Activated naive CD8-positive, alpha-beta T cell treated with anti-CD3 and anti-CD28 coated beads, Interleukin-2, amount 50 U/mL, for 24 hours (primary cell): ENCODE measurements at places on chromosomes 2 and 18.
A peak's percentile ranks its signal among the peaks of the same experiment; 100 is the strongest.

DNA sequence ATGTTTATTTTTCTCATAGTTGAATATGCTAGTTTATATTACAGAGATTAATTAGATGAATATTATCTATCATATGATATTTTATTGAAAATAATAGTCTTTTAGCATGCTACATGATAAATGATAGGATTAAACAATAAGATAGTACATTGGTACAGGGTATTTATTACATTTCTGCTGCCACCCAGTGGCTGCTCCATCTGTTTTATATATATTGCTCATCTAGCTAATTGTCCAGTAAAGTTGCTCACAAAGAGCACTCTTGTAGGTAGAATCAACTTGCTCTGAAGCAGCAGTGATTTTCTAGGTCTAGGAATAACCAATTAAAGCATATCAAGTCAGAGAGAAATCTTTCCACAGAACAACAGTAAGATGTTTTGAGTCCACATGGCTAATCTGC, 183.3 kb downstream of the ASXL3 start:
- DNase-seq, result no peak

GRCh38 chr2:102064679-102065674, 73.2 kb downstream of the IL1R2 start:
- no peak for DNase-seq

DNA sequence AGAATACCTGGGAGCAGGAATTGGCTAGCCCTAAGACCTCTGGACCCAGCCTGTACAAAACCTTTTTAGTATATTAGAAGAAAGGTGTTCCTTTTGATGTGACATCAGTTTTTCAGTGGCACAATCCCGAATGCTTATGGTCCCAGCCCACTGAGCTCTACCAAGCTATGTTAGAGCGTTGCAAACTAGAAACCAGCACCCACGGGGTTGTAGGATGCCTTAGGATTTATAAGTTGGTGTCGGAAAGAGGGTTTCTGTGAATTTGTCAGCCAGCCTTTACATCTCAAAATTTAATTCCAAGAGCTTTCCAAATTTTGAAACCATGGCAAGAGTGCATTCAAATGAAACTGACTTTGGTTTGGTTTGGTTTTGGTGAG, 499 bp upstream of the LMAN1 start:
- DNase-seq, result no peak

GRCh38 chr2:211468877-211469663, 912.7 kb downstream of the CPS1 start:
- DNase-seq, result no peak

DNA sequence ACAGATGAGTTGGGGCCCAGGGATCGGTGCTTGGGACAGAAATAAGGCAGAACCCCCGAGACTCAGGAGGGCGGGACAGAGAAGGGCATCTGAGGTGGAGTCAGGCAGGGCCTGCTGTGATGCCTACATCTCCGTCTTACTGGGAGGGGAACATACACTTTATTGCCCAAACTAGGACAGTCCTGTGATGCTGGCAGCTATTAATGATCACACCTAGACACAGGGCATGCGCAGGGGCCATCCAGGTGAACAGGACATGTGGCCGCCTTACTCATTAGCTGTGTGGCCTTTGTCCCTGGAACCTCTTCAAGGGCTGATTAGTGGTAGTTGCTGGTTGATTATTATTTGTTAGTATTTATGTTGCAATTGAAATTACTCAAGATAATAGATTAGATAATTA, 33.2 kb downstream of the MLPH start:
- no peak for DNase-seq

- DNase-seq, result no peak
These were observed 298.0 kb upstream of the GALNT5 start for GRCh38 chr2:156959481-156959880.

DNA sequence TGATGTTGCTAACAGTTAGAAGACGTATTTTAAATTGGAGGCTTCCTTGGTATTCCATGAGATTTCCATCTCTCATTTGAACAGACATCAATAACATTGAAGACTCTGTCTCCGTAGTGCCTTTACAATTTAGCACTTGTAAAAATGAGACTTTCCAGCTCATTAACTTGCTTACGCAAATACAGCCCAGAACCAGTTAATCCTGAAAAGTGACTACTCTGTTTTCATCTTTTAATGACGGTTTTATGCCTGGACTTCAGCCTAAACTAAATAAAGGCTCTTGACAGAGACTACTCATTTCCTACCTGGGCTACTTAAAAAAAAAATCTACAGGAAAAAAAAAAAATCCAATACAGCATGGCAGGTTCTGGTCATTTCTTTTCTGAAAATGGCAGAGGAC, 148.6 kb downstream of the LRATD1 start:
- no peak for DNase-seq

DNA sequence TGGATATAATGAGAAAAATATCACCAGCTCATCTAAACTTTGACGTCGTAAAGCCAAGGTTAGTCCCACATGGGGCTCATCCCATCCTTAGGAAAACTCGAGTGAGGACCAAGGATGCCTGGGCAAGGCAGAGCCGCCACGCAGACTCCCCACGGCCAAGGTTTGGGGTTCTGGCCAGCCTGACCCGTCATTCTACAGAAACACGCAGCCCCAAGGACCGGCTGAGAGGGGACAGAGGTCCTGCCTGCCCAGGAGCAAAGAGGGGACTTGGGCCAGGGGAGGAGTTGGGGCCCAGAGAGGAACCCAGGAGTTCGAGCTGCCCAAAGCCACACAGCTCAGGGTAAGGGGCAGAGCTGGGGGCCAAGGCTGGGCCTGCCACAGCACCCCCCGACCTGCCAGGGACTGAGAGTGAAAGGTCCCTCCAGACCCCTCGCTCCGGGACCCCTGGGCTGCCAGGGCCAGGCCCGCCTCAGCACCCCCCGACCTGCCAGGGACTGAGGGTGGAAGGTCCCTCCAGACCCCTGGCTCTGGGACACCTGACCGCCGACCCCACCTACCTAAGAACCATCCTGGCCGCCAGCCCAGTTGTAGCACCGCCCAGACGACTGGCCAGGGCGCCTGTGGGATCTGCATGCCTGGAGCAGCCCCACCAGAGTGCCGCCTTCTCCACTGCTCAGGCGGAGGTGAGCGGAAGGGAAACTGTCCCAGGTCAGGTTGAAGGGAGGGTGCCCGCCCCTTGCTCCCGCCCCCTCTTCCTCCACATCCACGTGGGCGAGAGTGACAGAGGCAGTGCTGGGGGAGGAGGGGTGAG, at the start of gene PDCD1:
Gene PDCD1, minus strand, starts transcription at position 689 of the 811 bp plus-strand sequence. Its CDS starts 56 bp downstream, at position 633.
- peak; percentile 77 for DNase-seq

DNA sequence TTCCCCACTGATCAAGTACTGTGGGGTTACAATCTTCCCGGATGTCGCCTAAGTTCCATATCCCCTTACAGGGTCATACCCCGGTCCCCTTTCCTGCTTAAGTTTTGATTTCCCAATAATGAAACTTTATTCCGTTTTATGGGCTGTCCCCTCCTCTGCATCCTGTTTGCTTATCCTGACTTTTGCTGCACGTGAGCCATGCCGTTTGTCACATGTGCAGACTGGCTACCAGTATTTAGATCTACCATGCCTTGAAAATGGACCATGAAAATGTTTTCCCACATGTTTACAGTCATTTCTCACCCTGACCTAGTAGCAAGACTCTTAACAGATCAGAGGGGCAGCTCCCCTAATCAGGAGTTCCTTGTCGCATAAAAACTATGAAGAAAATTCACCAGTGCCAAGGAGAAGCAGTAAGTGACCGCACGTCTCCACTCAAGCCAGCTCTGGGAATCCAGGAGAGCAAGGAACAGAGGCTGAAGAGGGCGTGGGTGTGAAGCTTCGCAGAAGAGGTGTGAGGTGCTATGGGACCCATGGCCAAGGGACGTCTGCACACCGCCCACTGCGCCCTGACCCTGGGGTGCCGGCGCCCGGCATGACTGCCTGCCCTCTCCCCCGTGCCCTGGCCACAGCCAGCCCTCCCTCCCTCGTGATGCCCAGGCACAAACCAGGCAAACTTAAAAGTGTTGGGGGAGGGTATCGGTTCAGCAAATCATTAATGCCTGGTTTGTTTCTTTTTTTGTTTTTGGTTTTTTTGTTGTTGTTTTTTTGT, 440.8 kb upstream of the SALL3 start:
- no peak for DNase-seq

GRCh38 chr2:65917986-65918385, 485.6 kb upstream of the SPRED2 start:
- no peak for DNase-seq

- peak; percentile 28 for DNase-seq
These were observed 442.2 kb upstream of the ID2 start for GRCh38 chr2:8239531-8240088.

GRCh38 chr2:128791120-128791984, 472.7 kb upstream of the HS6ST1 start:
- DNase-seq, result no peak

- no peak for DNase-seq
These were observed 35.6 kb downstream of the EPAS1 start for GRCh38 chr2:46332686-46333281.

- no peak for DNase-seq
These were observed 9.6 kb downstream of the PPP1R1C start for GRCh38 chr2:181995289-181995688.

GRCh38 chr18:9105420-9105819, 2.9 kb downstream of the NDUFV2 start:
- DNase-seq, result no peak

- no peak for DNase-seq
These were observed 57.0 kb downstream of the CCDC102B start for GRCh38 chr18:68854786-68855391.

GRCh38 chr2:73910873-73911547, 15.7 kb upstream of the DGUOK start:
- no peak for DNase-seq

DNA sequence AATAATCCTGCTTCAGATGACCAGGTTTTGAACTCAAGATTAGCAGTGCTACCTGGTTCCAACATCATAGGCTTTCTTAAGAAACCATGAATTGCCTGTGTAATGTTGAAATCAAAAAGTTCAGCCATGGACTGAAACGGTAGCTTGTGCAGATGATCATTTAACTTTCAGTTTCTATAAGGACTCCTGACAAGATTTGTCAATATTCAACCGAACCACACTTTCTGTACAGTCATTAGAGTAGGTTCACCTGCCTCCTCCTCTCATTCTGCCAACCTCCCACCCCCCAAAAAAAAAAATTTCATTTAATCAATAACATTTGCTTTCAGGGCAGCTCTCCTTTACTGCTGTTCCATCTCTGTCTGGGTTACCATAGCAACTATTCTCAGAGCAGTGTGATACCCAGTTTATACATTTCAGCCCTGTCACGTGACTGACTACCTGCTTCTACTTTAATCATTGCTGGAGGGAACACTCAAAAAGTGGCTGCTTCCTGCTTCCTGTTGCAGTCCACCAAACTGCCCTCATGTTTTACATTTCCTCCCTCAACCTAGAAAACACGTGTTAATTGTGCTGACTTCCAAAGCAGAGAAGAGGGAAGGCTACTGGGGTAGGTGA, 275.5 kb downstream of the SS18 start:
- no peak for DNase-seq

- DNase-seq, result no peak
These were observed 107.8 kb downstream of the METTL8 start for GRCh38 chr2:171325886-171326585.

- DNase-seq, result no peak
These were observed 102.2 kb downstream of the PTGR3 start for GRCh38 chr18:75106746-75107145.

GRCh38 chr2:107635883-107636282, 190.8 kb upstream of the RGPD4 start:
- DNase-seq, result no peak
